ENCODE measurements at places on chromosomes 6 and 20. TPM values are rescaled to one million over a fixed set of nuclear protein-coding genes. Genes with fewer than 3 reads are reported as not detected.

DNA sequence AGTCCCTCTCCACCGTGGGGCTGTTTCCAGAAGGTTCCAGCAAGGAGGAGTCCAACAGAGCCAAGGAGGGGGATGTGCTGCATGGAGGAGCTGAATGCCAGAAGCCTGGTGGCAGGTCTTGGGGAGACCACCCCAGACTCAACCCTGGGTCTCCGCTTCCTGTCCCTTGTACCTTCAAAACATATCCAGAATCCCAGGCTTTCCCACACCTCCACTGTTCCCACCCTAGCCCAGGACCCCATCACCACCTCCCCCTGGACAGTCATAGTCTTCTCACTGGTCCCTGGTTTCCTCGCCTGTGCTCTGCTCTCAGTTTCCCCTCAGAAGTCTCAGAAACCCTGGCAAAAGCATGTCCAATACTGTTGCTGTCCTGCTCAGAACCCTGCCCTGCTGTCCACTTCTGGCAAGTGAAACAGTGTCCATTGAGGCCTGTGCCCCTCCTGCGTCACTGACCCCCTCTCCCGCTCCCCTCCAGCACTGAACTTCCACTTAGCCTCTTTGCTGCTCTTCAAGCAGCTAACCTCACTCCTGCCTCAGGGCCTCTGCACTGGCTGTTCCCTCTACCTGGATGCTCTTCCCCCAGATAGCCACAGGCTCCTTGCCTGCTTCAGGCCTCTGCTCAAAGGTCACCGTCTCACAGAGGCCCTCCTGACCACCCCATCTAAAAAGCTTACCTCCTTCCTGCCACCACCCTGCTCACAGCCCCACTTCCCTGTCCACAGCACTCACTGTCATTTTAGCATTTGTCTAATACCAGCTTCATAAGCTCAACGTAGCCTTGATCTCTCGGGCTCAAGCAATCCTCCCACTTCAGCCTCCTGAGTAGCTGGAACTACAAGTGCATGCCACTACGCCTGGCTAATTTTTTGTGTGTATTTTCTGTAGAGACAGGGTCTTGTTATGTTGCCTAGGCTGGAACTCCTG lies 169.2 kb downstream of the GRM4 start:
- DNase-seq = no peak

- no peak for DNase-seq
Measured at GRCh38 chr6:105675715-105676397, 273.0 kb upstream of the PREP start.

GRCh38 chr20:41034239-41034638 lies 5.6 kb downstream of the TOP1 start:
- DNase-seq = no peak

DNA sequence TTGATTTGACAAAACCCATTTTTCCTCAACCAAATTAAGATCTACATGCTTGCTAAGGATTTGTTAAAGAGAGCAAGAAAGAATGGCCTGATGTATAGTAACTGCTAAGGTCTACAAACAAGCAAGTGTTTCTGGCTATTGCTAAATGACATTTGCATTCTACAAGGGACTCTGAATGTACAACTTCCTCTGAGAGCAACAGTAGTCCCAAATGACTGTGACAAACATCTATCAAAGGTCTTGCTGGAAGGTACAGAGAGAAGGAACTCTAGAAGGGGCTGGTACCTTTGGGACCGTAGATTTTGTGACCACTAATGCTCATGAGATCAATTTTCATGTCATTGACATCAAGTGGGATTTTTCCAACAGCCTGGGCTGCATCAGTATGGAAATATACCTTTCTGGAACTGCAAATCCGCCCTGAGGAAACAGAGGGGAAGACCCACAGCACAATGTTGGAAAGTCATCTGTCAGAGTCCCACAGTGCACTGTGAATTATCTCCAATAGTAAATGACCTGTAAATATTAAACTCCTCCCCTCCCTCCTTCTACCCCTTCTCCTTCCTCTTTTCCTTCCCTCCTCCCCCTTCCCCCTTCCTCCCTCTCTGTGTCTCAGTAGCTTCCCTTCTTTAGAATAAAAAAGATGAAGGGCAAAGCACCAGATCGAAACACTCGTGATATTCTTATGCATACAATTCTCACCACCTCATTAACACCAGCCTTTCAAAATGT lies 15.9 kb upstream of the CPNE1 start:
- no peak for DNase-seq

GRCh38 chr6:15423286-15423993 lies 177.6 kb downstream of the JARID2 start:
- no peak for DNase-seq

GRCh38 chr6:20571261-20571660 lies 37.0 kb downstream of the CDKAL1 start:
- no peak for DNase-seq

DNA sequence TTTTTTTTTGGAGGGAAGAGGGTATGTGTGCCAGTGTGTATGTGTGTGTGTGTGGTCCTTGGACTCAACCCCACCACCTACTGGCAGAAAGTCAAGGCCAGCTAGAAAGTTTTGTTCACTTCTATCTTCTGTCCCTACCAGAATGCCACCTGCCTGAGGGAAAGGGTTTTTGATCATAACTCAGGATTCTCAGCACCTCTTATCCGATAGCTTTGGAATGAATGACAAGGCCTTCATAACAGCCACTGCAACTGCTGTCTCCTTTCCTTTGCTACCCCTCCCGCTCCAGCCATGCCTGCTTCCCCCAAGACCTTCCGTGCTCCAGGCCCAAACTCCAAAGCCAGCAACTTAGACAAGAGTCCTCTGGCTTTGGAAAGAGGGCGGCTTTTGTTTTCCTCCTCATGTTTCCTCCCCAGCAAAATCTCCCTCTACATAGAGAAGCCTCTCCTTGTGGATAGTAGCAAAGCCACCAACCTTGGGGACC lies 18.7 kb downstream of the BTN3A1 start:
- no peak for DNase-seq

DNA sequence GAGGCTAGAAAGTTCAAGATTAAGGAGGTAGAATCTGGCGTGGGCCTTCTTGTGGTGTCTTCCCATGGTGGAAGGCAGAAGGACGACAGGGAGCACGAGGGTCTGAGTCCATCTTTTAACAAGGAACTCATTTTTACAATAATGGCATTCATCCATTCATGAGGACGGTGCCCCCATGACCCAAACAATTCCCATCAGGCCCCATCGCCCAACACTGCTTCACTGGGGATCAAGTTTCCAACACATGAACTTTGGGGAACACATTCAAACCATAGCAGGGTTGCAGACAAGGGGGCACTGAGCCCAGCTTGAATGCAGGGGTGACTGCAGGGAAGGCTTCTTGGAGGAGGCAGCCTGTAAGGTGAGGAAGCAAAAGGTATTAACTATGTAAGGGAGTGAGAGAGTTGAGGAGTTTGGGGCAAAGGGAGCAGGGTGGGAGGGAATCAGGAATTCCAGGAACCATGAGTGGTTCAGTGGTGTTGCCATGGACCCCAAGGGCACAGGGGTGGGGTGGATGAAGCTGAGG lies 5.5 kb downstream of the RAB44 start:
- DNase-seq = no peak

DNA sequence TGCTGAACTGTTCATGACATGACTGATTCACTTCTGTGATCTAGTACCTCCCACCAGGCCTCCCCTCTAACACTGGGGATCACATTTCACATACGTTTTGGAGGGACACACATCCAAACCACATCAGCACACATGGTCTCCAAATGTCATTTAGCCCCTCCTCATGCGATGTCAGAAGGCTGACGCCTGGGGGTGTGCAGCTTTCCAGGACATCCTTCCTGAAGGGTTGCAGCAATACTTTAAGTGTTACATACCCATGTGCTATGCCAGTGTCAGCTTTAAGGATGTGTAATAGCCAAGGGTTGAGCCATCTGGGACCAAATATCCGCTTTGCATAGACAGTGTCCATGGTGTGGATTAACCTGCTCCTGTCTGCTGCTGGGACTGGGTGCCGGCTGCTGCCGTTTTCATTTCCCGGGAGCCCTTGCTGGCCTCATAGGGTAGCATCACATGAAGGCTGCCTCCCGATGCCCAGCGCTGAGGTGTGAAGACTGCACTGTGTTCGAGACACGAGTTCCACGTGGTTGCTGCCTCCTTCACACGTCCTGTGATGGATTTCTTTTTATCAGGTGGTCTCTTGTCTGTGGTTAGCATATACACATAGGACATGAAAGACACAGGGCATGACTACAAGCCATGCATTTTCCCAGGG lies 219.0 kb downstream of the THBS2 start:
- DNase-seq = no peak

DNA sequence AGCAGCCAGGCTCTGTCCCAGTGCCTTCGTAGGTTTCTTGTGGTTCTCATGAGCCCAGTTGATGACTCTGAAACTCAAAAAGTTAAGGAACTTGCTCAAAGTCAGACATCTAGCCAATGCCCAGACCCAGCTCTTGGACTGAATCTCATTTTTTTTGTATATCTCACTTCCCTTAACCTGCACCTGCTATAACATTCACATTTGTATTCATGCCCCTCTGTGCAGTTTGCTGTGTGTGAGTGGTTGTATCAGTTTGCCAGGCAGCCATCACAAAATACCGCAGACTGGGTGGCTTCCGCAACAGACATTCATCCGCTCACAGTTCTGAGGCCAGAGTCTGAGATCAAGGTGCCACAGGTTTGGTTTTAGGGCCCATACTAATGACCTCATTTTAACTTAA lies 49.9 kb downstream of the IPCEF1 start:
- no peak for DNase-seq

DNA sequence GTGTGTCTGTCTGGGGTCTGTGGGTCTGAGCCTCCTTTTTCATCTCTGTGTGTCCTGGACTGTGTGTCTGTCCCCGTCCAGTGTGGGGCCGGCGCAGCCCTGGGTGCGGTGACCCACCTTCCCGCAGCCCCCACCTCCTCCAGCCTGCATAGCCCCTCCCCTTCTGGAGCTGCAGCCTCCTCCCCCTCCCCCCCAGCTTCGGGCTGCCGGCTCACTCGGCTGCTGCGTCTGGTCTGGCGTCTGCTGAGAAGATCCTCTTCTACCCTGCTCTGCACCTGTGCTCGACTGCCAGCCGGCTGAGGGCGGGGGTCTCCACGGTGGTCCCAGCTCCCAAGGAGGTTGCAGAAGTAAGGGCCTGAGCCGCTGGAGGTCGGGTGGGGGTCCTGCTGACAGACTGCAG lies 7.6 kb upstream of the LKAAEAR1 start:
- DNase-seq = no peak

GRCh38 chr6:107466062-107466461 lies 6.7 kb upstream of the PDSS2 start:
- DNase-seq = no peak

DNA sequence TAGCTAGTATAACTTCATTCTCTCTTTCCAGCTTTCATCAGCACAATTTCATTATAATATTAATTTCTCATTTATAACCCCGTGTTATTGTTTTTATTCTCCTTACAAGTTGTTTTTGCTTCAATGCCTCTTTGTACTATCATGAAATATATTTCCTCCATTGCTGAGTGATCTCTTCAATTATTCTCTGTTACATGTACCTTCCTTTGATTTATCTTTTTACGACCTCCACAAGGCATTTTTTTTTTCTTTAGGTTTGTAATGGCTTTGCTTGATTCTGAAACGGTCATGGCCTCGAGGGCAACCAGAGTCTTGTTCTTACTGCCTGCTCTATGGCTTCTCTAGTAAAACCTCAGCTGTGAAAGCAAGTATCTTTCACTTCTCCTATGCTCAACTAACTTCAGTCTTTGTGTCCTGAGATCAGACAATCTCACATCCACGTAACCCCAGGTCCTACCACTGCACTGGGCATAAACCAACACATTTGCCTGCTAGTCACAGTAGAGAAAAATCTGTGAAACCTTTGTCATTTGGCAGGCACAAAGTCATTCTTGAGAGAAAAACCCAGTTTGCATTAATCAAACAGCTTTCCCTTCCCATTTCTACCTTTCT lies 119.9 kb downstream of the UST start:
- DNase-seq = no peak

DNA sequence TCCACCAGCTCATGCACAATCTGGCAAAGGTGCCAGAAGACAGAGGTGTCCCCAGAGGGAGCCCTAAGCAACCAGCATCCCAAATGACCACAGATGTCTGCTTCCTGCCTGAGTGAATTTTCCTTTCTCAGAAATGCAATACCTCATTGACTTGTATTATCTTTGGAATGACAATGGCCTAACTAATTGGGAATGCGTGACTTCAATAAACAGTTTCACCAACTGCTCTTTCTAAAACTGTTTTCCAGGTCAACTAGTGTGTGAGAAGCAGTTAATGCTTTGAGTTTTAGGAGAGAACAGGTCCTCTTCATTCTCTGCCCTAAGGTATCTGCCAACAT lies 108.9 kb upstream of the SNX9 start:
- DNase-seq = no peak

GRCh38 chr6:150704447-150705192 lies 104.9 kb downstream of the PLEKHG1 start:
- no peak for DNase-seq

DNA sequence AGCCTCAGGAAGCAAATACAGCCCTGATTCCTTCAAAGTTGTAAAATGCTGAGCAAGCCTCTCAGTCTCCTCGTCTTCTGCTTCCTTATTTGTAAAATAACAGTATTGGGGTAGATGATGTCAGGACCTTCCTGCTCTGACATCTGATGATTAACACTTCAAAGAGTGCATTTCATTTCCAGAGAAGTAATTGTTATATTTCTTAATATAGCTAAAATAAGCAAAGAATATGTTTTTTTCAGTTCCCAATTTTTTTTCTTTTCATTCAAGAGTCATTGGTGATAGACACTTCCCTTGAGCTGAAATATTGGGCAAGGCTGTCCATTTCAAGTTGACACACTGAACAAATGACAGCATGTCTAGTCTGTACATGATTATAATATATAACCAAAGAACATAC lies 53.4 kb downstream of the SLX4IP start:
- DNase-seq = no peak

DNA sequence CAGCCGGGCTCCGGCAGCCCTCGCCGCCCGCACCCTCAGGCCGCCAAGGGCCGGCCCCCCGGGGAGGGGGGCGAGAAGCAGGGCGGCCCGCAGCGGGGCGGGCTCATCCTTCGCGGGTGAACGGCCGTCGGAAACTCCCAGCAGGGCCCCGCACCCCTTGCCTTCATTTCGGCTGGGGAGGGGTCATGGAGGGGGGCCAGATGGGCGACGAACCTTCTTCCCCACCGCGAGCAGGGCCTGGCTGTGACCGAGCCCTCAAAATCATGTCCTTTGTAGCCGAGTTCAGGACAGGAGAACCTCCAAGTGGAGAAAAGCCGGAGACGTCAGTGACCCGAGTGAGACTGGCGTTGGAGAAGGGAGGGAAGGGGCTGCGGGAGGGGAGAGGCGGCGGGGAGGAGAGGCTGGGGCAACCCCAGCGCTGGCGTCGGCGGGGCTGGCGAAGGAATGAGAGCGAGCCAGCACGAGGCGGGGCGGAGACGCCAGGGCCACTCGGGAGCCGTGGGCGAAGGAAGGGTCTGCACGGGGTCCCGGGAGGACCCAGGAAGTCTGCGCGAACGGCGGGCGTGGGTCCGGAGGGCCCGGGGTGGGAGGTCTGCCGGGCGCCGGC lies 571 bp upstream of the FOXC1 start:
- DNase-seq = no peak

GRCh38 chr6:43402820-43403219 lies 24.5 kb upstream of the ABCC10 start:
- no peak for DNase-seq

GRCh38 chr6:24898676-24899075 lies 37.1 kb downstream of the RIPOR2 start:
- DNase-seq = no peak

KCNG1 gene
- total RNA-seq = 44.2 TPM

TRIM39 gene
- 16.7 TPM for total RNA-seq

MEI4 gene
- total RNA-seq = 1.5 TPM

SLC32A1 gene
- total RNA-seq = not detected

DOK5 gene
- 3.7 TPM for total RNA-seq

XKR7 gene
- 0.29 TPM for total RNA-seq

TAGAP gene
- 0.32 TPM for total RNA-seq

RSPO4 gene
- total RNA-seq = 8.9 TPM
